ENCODE measurements at places on chromosomes 5 and 9. TPM values are rescaled to one million over a fixed set of nuclear protein-coding genes. Genes with fewer than 3 reads are reported as not detected.

The SOX30 gene
- not detected for total RNA-seq

The WHRN gene
- total RNA-seq = 2.1 TPM

The RASEF gene
- total RNA-seq = 0.92 TPM

The IL9 gene
- total RNA-seq = not detected

The IQGAP2 gene
- total RNA-seq = 12.3 TPM

The CLIC3 gene
- not detected for total RNA-seq

Measured in MG63 (cell line).